ENCODE measurements at places on chromosomes 7 and 10.

GRCh38 chr7:33076737-33077136 lies 14.2 kb upstream of the NT5C3A start:
- no peak for DNase-seq

DNA sequence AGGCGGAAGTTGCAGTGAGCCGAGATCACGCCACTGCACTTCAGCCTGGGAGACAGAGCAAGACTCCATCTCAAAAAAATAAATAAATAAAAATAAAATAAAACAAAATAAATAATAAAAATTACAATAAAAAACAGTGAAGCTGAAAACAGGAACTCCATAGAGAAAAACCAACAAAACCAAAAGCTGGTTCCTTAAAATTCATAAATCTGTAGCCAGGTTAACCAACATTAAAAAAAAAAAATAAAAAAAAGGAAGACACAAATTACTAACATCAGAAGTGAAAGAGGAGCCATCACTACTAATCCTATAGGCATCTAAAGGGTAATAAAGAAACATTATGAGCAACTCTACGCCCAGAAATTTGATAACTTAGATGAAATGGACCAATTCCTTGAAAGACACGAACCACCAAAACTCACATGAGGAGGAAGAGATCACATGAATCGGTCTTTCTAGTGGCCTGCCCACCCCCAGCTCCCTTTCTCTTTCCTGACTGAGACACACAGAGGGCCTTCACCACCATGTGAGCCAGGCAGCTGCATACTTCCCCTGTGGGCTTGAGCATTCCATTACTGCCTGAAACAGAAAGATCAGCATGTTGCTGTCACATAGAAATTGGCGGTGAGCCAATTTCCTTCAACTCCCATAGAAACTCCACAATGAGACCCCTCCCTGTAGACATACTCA lies 208.7 kb downstream of the MAD1L1 start:
- no peak for DNase-seq

- DNase-seq: no peak
Measured at GRCh38 chr10:55374060-55374459, 573.0 kb upstream of the PCDH15 start.

DNA sequence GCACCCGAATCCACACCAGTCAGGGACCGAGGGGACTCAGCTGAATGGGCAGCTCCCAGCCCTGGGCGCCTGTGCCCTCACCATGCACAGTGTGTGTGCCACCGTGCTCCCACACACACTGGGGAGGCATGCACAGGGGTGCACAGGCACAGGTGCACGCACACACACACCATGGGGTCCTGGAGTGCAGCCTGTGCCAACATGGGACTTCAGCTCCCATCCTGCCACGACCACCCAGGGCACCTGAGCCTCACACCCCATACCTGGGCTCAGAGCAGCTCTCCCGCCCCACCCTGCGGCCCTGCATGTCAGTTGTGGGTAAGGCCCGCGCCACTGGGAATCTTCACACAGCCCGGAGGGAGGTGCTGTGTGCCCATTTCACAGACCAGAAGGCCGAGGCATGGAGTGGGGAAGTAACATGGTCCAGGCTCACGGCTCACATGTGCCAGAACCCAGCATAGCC lies 8.0 kb downstream of the ELFN1 start:
- no peak for DNase-seq

DNA sequence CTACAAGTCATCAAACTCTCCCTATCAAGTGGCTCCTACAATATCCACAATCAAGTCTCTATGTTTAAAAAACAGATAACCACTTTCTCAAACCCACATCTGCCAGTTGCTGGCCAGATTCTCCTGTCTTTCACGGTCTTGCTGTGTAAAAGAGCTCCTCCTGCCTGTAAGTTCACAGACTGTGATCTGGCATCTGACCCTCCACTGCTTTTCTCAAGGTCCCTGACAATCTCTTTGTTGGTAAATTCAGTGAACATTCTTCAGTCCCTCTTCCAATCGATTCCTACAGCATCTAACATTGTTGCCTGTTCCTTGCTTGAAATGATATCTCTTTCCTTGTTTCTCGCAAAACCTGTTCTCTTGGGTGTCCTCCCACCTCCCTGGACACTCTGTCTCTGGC lies 18.5 kb upstream of the LMOD2 start:
- DNase-seq: no peak

- no peak for DNase-seq
Measured at GRCh38 chr10:19077276-19077675, 28.7 kb downstream of the MALRD1 start.

DNA sequence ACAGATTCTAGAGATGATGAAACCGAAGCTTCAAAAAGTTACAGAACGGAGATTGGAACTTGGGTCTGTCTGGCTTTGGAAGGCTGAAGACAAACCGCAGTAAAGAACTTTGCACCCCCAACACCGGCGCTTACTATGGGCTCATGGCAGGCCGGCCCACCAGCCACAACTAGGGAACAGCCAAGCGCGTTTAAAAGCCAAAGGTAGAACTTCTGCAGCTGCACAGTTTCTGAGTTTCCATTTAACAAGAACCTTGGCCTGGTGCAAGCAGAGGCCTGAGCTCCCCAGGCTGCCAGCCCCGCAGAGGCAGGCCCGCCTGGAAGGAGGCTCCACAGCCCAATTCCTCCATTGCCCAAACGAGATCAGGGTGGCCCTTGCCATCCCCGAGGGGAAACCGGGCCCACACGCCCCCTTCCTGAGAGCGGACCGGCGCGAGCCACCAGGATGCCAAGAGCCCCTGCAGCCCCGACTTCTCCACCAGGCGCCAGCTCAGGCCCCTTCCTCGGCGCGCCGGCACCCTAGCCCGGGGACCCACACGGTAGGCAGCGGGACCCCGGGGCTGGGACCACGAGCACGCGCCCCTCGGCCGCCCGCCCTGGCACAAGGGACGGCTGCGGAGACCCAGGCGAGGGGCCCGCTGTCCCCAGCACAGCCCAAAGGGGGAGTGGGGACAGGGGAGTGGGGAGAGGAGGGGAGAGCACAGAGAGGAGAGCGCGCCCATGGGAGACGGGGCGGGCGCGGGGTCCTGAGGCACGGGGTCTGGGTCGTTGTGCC lies 566 bp downstream of the MAD1L1 start:
- no peak for DNase-seq

GRCh38 chr10:48494611-48495010 lies 110.3 kb downstream of the ARHGAP22 start:
- DNase-seq: no peak

DNA sequence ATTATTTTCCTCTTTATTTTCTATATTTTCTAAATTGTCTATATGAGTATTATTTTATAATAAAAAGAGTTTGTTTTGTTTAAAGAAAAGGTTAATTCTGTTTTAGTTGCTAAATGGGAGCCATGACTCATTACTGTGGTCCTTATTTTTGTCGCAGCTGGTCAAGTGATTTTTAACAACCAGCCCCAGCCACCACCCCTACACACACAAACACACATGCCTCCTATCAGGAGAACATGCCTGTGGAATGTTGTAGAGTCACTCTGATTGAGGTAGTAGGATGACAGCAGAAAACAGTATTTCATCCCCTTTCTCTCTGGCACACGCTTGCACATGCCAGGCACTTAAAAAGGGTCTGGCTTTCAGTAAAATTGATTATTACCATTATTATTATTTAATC lies 68.6 kb upstream of the GDF10 start:
- DNase-seq: no peak

DNA sequence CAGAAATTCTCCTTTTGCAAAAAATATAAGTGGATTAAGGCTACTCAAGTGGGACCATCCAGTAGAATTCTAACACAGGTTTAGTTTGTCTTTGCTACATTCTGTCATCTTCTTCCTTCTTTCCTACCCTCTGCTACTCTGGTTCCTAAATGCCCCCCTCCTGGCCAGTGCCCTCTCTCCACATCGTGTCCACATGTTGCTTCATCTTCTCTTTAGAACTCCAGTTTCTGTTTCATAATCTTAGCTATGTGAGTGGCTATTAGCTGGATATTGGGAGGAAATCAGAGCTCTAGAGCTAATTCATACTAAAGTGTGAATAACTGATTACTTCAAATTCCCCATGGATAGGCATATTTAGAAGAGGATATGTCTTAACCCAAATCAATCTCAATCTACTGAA lies 528.5 kb downstream of the LRMDA start:
- no peak for DNase-seq

GRCh38 chr7:123624527-123625183 lies 23.0 kb downstream of the ASB15 start:
- peak; percentile 61 for DNase-seq

DNA sequence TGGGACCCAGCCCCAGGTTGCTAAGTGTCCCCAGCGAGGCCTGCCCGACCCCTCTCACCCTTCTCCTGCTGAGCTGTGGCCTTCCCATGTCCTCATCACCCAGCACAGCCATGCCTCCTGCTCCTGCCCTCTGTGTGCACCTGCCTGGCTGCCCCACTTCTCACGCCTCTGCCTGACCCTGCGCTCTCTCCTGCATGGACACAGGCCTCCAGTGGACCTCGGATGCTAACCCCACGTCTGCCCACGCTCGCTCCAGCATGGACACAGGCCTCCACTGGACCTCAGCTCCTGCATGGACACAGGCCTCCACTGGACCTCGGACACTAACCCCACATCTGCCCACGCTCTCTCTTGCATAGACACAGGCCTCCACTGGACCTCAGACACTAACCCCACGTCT lies 111.6 kb downstream of the ADARB2 start:
- no peak for DNase-seq

GRCh38 chr10:36736311-36736710 lies 389.1 kb upstream of the ANKRD30A start:
- DNase-seq: no peak

DNA sequence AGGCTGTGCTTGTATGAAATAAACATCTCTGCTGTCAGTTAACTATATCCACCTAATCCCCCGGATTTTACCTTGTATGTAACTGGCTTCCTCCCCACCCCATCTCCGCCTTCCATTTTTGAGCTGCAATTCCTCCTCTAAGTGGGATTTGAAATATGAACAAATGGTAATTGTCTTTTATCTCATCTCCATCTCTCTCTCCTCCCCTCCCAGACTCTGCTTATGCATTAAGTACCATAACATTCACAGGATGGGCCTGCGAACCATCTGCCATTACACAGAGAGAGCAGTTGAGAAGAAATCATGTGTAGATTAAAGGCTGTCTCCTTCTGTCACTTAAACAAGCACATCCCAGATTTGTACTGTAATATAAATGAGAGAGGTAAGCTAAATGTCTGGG lies 1169.9 kb downstream of the TYW1 start:
- no peak for DNase-seq

DNA sequence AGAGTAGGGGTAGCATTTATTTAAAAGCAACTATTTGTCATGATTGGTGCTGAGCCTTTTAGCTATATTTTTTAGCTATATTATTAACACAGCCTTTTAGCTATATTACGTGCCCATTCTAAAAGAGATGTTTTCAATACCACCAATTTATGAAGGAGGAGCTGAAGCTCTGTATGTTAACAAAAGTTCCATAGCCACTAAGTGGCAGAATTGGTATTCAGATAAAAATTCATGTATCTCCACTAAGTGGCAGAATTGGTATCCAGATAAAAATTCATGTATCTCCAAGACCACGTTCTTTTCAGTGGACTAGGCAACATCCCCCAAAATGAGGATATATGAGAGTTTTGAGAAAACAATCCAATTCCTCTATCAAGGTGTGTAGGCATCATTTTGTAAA lies 268.6 kb downstream of the HGF start:
- no peak for DNase-seq

GRCh38 chr7:92987095-92987494 lies 130.7 kb downstream of the SAMD9 start:
- DNase-seq: no peak

- DNase-seq: no peak
Measured at GRCh38 chr7:47186316-47186715, 395.6 kb downstream of the TNS3 start.

DNA sequence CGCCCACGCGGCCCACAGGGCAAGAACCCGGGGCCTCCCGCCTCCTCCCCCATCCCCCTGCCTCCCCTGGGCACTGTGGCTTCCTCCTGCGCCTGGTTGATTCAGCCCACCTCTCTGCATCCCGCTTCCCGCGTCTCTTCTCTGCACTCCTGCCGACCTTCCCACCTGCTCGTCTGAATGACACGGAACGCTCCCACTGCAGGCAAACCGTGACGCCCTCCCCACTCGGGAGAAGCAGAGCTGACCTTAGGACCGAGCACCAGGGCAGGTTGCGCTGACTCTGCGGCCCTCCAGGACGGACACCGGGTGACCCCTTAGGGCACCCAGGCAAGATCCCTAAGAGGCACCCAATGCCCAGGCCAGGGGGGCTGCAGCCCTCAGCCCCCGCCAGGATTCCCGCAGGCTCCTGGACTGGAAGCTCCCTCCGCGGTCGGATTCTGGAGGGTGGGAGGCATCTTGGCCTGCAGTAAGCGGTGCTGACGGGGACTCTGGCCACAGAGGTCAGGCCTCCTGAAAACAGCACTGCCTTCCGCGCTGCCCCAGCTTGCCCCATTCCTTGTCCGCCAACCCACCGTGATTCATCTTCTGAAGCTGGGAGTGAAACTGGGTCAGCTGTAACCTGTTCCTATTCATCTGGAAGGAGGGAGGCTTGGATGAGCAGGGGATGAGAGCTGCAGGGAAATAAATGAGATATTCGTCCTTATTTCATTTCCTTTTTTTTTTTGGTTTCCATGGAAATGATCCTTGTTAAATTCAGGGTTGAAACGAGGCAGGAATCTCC lies 990 bp downstream of the CALML3 start:
- DNase-seq: no peak
